Natural killer cell (primary cell): ENCODE measurements at places on chromosomes 16 and 17. TPM values are rescaled to one million over a fixed set of nuclear protein-coding genes. Genes with fewer than 3 reads are reported as not detected.

- no peak for DNase-seq
These were observed 64.5 kb downstream of the RAI1 start for GRCh38 chr17:17745476-17746455.

DNA sequence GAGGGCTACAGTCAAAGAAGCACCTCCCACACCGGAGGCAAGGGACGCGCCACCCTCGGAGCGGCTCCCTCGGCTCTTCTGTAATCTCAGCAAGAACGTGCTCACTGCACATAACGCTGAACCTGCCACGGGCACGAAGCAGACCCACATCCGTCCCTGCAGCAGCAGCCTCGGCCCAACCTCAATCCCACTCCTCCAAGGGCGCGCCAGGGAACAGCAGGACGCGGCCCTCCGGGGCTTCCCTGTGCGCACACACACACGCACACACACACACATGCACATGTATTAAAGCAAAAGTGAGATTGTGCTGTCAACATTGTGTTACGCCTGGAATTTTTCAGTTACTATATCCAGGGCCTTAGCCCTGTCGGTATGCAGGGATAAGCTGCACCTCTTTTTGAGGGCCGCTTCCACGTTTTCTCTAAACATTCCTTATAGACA, 54.0 kb downstream of the TBC1D16 start:
- no peak for DNase-seq

- no peak for DNase-seq
These were observed 53.3 kb downstream of the SALL1 start for GRCh38 chr16:51097729-51098128.

- DNase-seq = no peak
These were observed 213.2 kb downstream of the C16orf78 start for GRCh38 chr16:49586466-49587450.

The ZP2 gene
- not detected for total RNA-seq

- DNase-seq = no peak
These were observed 26.2 kb upstream of the RHBDL3 start for GRCh38 chr17:32239456-32239855.

- DNase-seq = no peak
These were observed 9.0 kb downstream of the SMYD4 start for GRCh38 chr17:1820528-1821252.

GRCh38 chr16:59432896-59433295, 698.8 kb upstream of the GOT2 start:
- no peak for DNase-seq

- no peak for DNase-seq
These were observed 3.1 kb upstream of the WWOX start for GRCh38 chr16:78096386-78096785.

DNA sequence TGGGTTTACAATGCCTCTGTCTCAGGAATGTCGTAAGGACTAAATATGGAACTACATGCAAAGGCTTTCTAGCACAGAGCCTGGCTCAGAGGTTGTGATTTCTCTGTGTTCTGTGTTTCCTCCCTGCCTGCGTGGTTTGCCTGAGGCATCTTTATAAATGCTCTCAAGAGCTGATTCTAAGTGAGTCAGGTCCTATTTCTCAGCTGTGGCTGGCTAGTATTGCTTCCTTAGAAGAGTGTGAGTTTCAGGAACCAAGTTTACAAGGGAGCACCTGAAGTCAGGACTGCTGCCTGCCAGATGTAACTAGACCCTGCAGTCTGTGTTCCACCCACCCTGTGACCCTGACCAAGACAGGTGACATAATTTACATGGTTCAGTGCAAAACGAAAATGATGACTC, 8.0 kb upstream of the CCL1 start:
- no peak for DNase-seq

DNA sequence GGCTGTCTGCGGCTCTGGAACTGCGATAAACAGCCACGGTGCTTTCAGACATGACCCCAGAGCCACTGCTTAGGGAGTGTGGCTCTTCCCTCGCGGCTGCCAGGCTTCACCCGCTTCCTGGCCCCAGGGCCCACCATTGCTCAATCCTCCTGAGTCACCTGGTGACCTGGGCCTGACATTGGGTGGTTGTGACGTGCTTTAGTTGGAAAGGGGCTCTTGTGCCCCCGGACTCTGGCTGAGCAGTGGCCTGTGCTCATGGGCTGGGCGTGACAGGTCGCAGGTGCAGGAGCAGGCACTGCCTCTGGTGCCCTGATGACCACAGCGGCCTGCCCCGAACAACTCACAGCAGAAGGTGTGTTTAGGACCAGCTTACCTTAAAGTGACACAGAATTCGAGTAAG, 8.6 kb upstream of the NUDT16L1 start:
- DNase-seq = no peak

GRCh38 chr16:57102888-57103851, 10.8 kb downstream of the CPNE2 start:
- DNase-seq = no peak

DNA sequence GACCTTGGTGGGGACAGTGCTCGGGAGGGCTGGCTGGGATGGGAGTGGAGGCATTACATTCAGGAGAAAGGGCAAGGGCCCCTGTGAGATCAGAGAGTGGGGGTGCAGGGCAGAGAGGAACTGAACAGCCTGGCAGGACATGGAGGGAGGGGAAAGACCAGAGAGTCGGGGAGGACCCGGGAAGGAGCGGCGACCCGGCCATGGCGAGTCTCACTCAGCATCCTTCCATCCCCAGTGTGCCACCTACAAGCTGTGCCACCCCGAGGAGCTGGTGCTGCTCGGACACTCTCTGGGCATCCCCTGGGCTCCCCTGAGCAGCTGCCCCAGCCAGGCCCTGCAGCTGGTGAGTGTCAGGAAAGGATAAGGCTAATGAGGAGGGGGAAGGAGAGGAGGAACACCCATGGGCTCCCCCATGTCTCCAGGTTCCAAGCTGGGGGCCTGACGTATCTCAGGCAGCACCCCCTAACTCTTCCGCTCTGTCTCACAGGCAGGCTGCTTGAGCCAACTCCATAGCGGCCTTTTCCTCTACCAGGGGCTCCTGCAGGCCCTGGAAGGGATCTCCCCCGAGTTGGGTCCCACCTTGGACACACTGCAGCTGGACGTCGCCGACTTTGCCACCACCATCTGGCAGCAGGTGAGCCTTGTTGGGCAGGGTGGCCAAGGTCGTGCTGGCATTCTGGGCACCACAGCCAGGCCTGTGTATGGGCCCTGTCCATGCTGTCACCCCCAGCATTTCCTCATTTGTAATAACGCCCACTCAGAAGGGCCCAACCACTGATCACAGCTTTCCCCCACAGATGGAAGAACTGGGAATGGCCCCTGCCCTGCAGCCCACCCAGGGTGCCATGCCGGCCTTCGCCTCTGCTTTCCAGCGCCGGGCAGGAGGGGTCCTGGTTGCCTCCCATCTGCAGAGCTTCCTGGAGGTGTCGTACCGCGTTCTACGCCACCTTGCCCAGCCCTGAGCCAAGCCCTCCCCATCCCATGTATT, 1.1 kb downstream of the CSF3 start:
- DNase-seq = no peak

The CX3CL1 gene
- total RNA-seq = not detected

- DNase-seq = no peak
These were observed 47.0 kb upstream of the GSG1L start for GRCh38 chr16:28110479-28110878.

The VAMP2 gene
- total RNA-seq = 191 TPM

DNA sequence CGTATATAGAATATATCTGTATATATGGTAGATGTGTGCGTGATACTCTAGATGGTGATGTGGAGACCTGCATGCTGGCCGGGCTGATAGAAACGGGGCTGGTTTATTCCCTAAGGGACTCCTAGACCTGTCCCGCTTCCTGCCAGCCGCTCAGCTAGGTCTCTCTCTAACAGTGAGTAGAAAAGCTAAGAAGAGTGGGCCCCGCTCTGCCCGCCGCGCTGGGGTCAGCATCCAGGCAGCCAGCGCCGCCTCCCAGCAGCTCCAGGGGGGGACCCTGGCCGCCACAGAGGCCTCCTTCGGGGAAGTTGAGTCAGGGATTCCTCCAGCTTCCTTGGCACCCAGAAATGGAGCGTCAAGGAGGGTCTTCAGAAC, 9.4 kb downstream of the CYGB start:
- DNase-seq = no peak

DNA sequence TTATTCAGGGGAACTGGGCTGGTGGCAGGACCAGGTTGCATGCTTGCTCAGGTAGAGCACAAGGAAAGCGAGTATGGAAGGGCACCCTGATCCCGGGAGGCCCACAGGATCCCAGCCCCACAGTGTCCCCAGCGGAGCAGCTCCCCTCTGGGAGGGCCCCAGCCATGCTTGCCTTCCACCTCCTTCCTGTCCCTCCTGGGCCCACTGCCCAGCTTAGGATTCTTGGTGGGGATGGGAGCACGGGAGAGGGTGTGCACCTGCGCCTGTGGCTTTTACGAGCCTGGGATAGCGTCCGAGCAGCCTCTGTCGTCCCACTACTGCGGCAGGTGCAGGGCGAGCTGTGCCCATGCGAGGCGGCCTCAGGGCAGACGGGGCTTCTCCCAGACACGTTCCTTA, 114.5 kb downstream of the BANP start:
- DNase-seq = no peak

The TMEM219 gene
- total RNA-seq = 50.8 TPM

The PDXDC1 gene
- total RNA-seq = 88.2 TPM

- DNase-seq = no peak
These were observed 278 bp downstream of the ITGB4 start for GRCh38 chr17:75721463-75722011.

GRCh38 chr16:19084139-19084538, 16.7 kb downstream of the COQ7 start:
- no peak for DNase-seq

GRCh38 chr16:48885471-48885870, 275.5 kb upstream of the N4BP1 start:
- no peak for DNase-seq

The HS3ST2 gene
- not detected for total RNA-seq

- DNase-seq = no peak
These were observed 14.6 kb downstream of the FANCA start for GRCh38 chr16:89801800-89802199.

The SHCBP1 gene
- 3.6 TPM for total RNA-seq

GRCh38 chr16:4057439-4057877, 58.8 kb downstream of the ADCY9 start:
- DNase-seq = no peak

GRCh38 chr17:17728146-17728545, 46.9 kb downstream of the RAI1 start:
- no peak for DNase-seq

The DLX4 gene
- 0.35 TPM for total RNA-seq

The DPEP2 gene
- 47.2 TPM for total RNA-seq

GRCh38 chr16:22711847-22712246, 102.1 kb upstream of the HS3ST2 start:
- no peak for DNase-seq

The SPAG5 gene
- total RNA-seq = 19.6 TPM
